ENCODE measurements at places on chromosomes 12 and 14.

DNA sequence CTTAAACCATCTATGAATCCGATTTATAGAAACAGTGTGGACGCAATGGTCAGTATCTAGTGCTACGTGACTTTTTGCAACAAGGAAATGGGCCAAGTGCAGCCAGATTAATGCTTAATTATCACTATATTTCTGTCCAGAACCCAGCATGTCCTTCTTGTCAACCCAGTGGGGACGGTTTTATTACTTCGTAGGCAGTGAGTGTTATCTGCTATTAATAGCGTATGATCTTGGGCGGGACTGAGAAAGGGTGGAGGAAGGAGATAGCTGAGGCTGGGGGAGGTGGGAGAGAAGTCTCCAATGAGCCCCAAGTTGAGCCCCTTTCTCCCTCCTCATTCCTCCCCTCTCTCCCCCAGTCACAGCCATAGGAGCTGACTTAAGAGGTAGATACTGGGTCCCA, 59.7 kb upstream of the FAM222A start:
- no peak for DNase-seq

GRCh38 chr12:3244219-3244750, 167.1 kb downstream of the TSPAN9 start:
- DNase-seq = no peak

DNA sequence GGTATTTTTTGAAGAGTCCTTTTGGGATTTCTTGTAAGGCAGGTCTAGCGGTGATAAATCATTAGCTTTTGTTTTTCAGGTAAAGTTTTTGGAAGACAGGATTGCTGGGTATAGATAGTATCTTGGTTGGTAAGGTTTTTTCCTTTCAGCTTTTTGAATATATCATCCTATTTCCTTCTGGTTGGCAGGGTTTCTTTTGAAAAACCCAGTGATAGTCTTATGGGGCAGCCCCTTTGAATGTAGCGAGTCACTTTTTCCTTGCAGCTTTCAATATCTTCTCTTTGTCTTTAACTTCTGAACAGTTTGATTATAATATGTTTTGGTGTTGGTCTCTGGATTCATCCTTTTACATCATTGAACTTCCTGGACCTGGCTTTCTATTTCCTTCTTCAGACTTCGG, 20.2 kb downstream of the TMX1 start:
- no peak for DNase-seq

DNA sequence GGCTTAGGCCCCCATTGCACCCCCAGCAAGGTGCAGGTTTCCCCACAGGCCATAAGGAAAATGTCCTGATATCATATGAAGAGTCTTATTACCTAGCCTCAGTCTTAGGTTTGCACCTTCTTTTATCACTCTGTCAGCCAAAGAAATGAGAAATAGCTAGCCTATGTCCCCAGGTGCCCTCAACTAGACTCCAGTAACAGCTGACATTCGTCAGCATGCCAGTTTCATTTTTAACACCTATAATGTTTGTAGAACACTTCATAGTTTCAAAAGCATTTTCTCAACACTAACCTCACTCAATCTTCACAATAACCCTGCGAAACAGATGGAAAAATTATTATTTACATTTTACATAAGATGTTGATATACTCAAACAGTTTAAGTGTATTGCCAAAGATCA, 24.0 kb upstream of the OR10P1 start:
- no peak for DNase-seq

DNA sequence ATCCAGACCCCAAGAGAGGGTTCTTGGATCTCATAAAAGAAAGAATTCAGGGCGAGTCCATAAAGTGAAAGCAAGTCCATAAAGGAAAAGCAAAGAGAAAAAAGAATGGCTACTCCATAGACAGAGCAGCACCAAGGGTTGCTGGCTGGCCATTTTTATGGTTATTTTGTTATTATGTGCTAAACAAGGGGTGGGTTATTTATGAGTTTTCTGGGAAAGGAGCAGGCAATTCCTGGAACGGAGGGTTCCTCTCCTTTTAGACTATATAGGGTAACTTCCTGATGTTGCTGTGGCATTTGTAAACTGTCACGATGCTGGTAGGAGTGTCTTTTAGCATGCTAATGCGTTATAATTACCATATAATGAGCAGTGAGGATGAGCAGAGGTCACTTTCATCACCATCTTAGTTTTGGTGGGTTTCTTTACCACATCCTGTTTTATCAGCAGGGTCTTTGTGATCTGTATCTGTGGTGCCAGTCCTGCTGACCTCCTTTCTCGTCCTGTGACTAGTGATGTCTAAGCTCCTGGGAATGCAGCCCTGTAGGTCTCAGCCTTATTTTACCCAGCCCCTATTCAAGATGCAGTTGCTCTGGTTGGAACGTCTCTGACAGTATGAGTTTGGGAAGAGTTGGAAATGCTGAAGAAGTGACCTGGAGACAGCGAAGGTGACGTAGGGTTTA, 100.5 kb downstream of the ZNF664 start:
- no peak for DNase-seq

DNA sequence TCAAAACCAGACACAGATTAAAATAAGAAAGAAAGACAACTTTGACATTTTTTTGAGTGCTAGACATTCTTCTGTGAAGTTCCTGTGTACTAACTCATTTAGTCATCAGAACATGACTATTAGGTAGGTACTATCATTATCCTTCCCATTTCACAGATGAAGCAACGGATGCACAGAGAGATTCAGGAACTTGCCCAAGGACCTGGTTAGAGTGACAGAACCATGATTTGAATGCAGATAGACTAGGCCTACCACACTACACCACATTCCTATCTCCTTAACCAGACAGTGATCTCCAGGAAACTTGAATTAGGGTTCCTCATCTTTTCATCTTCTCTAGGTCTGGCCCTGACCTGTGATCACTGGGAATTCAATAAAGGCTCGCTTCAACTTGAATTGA, 54.4 kb upstream of the MED13L start:
- no peak for DNase-seq

DNA sequence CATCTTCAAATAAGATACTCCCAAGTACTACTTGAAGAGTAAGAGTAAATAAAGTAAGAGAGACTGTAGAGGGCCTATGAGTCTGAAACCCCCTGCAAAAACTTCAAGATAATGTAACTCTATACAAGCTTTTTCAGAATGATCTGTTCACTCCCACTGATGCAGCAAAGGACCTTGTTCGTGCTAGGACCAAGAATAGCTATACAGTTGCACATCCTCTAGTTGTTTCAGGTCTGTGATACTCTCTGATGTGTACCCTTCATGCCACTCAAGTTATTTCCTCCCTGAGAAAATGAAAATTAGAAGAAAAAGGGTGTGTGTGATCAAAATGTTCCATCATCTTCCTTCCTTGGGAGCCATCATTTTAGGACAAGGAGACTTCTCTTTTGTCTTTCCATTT, 204.4 kb downstream of the ALX1 start:
- DNase-seq = no peak

GRCh38 chr12:38392554-38393144, 76.1 kb downstream of the ALG10B start:
- no peak for DNase-seq

DNA sequence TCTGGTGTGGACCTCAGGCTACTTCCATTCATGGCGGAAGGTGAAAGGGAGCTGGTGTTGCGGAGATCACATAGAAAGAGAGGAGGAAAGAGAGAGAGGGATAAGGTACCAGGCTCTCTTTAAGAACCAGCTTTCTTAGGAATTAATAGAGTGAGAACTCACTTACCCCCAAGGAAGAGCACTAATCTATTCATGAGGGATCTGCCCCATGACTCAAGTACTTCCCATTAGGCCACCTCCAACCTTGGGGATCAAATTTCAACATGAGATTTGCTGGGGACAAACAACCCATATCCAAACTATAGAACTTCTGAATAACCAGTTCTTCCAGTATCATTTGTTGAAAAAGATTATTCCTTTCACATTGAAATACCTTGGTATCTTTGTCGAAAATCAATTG, 34.0 kb upstream of the C2CD5 start:
- DNase-seq = no peak

Measured in AG10803 (cell line).